ENCODE measurements at places on chromosomes 2 and 18.

DNA sequence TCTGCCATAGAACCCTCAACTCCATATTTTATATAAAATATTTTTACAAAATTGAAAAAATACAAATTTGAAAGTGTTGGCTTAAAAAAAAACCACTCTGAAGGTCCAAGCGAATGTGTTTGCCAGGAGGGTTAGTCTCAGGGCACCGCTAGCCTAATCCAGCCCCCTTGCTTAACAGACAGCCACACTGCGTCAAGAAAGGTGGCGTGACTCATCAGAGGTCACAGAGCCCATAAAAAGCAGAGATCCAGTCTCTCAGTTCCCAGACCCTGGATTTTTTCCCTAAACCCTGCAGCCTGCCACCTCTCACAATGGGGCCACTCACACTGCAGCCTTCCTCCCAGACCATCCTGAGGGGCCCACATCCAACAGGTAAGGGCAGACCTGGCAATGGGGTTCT lies 3.9 kb upstream of the TNS1 start:
- DNase-seq, result no peak

- DNase-seq, result no peak
Observed at GRCh38 chr2:70725505-70725904, 42.5 kb downstream of the ADD2 start.

DNA sequence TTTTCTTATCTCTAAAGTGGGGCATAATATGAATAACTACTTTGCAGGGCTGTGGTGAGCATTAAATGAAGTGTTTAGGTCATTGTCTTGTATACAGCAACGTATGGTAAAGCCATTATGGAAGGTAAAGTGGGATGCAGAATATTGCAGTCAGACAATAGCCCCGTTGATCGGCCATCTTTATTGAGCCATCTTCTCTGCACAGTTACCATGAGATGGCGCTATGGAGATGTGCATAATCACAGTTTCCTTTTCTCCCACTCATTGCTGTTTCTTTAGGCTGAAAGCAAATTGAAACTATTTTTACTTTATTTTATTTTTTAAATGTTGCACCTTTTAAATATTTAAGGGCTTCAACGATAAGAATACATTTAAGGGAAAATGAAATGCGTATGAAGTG lies 108.9 kb downstream of the THSD7B start:
- DNase-seq, result no peak

- no peak for DNase-seq
Observed at GRCh38 chr2:134504586-134505336, 214.0 kb downstream of the TMEM163 start.

GRCh38 chr2:224395620-224396390 lies 6.1 kb downstream of the FAM124B start:
- no peak for DNase-seq

GRCh38 chr2:38264396-38265221 lies 112.5 kb downstream of the ATL2 start:
- no peak for DNase-seq

DNA sequence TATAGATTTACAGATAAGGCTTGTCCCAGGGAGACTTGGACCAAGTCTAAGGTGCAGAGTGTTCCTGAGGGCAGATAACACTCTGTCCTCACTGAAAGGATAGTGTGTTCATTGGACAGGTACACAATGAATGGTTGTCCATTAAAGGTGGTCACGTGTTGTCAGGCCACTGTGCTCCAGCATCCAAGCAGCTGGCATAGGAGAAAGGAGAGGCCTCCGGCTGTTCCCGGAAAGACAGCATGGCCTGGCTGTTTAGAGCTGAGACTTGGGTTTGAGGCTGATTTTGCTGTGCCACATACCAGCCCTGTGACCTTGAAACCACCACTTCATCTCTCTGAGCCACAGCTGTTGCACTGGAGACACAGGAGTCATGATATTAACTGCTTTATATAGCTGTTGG lies 19.6 kb upstream of the SULT1C3 start:
- no peak for DNase-seq

All from CD4-positive, alpha-beta T cell treated with Interleukin-1 beta for 1 hour (primary cell).